ENCODE measurements at places on chromosomes 11 and 22. TPM values are rescaled to one million over a fixed set of nuclear protein-coding genes. Genes with fewer than 3 reads are reported as not detected.
A peak's percentile ranks its signal among the peaks of the same experiment; 100 is the strongest.

DNA sequence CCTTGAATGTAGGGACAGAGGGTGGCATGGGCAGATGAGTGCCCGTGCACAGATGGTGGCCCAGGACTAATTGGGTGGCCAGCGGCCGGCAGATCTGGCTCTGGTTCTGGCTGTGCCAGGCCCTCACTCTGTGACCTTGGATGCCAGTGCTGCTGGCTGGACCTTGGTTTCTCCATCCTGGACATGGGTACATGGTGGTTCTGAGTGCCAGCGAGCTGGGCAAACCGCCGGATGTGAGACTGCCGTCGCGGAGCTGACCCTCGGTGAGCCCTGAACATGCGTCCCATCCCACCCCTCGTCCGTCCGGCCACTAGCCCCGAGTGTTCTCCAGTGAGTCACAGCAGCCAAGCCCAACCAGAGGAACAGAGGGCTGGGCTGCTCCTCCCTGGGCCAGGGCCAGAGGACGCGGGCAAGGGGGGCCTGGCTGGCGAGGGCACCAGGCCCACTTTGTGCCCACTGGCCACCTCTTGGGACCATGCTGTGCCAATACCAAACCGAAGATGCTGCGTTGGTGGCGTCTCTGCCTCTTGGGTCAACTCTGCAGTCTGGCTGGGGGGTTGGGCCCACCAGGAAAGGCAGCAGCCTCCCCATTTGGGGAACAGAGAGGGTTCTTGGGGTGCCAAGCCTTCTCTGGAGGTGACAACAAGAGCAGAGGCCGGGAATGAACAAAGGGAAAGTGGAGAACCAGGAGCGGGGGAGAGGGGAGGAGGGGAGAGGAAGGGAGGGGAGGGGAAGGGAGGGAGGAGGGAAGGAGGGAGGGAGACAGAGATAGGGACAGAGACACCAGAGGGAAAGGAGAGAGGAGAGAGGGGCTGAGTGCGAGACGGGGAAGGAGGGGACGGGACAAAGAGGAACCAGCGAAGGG lies 10.7 kb downstream of the LSP1 start:
- no peaks in the 10 kb centered on the region for H3K27me3 ChIP-seq
- no peak overlapping the region for H3K27ac ChIP-seq
- H3K4me1 ChIP-seq = peaks cover 10% of the 10 kb centered on the region
- no peaks in the 10 kb centered on the region for H3K36me3 ChIP-seq
- DNase-seq = no peak
- no peak overlapping the region for H3K4me3 ChIP-seq

NFAM1 gene
- not detected for polyA plus RNA-seq

JRKL gene
- 5.0 TPM for polyA plus RNA-seq

CTSD gene
- polyA plus RNA-seq = 353 TPM

- H3K27me3 ChIP-seq = no peaks in the 10 kb centered on the region
- H3K4me1 ChIP-seq = no peaks in the 10 kb centered on the region
- no peak overlapping the region for H3K27ac ChIP-seq
- H3K36me3 ChIP-seq = peaks cover 12% of the 10 kb centered on the region
- H3K4me3 ChIP-seq = no peak overlapping the region
Measured at GRCh38 chr22:35437049-35437448, 37.1 kb downstream of the MCM5 start.

DNA sequence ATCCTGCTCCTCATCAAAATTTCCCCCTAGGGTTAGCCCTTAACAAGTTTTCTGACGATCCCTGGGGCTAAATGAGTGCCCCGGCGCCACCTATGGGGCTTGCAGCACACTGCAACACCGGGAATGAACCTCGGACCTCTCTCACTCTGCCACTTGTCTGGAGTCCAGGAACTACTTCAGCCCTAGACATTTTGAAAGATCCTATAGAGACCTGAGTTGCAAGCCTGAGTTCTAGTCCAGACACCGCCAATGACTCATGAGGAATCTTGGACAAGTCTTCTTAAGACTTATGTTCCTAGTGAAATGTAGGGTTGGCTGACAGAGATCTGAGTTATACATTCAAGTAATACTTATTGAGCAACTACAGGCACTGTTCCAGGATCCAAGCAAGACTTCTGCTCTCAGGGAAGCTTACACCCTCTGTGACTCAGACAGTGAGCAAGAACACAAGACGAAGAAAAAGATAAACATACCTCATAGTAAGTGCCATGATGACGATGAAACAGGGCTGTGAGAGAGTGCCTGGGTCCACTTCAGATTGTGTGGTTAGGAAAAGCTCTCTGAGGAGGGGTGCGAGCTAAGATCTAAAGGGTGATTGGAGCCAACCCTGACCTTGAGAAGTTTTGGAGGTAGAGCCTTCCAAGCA lies 10.2 kb upstream of the STK33 start:
- DNase-seq = peak; percentile 100
- no peak overlapping the region for H3K4me3 ChIP-seq
- no peaks in the 10 kb centered on the region for H3K27me3 ChIP-seq
- peaks cover 17% of the 10 kb centered on the region for H3K4me1 ChIP-seq

DNA sequence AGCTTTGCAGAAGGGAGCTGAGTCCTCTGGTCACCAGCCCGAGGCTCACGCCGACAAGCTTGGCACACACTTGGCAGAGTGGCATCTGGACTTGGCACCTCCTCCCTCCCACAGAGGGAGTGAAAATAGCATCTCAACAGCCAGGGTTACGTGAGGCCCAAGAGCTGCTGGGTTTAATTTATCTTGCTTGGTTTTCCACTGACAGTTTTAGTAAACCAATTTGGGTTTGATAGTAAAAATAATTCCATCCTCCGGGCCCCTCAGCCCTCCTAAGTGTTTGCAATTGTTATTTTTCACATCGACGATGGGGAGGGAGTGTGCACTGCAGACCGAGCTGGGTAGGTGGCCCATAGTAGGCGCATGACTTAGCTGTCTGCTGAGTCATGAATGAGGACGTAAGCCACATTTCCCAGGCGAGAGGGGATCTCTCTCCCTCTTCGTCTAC lies 107.6 kb upstream of the ASPHD2 start:
- H3K36me3 ChIP-seq = no peaks in the 10 kb centered on the region
- H3K27ac ChIP-seq = no peak overlapping the region
- no peak overlapping the region for H3K4me3 ChIP-seq
- peaks cover 19% of the 10 kb centered on the region for H3K4me1 ChIP-seq

GRCh38 chr11:95918056-95918455 lies 5.9 kb downstream of the MTMR2 start:
- H3K36me3 ChIP-seq = no peaks in the 10 kb centered on the region
- no peak for DNase-seq
- peaks cover 30% of the 10 kb centered on the region for H3K4me1 ChIP-seq
- H3K27me3 ChIP-seq = no peaks in the 10 kb centered on the region

DNA sequence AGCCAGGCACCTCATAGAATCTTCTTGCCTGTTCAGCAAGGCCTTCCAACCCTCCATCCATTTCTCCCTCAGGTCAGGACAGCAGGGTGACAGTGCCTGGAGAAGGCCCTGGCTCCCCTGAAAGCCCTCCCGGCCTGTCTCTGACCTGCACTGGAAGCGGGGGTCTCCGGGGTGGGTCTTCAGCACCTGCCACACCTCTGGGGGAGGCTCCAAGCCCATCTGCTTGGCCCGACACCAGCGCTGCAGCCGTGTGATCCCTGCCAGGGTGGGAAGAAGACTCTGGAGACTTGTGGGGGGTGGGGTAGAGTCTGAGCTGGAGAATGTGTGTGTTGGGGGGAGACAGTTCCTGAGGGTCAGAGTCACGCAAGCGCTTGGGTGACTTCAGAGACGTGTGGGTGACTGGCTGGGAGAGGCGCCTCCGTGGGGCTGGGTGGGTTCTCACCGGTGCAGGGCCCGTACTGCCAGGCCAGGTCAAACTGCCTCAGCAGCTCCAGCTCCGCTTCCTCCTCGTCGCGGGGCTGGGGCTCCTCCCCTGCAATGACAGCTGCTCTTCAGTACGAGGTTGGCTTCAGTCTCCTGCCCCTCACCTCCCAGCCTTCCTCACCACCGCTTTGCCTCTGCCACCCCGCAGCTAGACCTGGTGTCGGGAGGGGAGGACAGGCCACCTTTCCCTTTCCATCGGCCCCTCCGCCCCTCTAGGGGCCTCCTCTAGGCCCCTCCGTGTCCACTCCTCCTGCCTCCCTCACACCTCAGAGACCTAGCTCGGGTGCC lies 615 bp downstream of the POLD4 start:
- H3K27me3 ChIP-seq = no peaks in the 10 kb centered on the region
- H3K27ac ChIP-seq = peak overlapping the region; percentile 92
- peak overlapping the region; percentile 92 for H3K4me3 ChIP-seq
- peaks cover 52% of the 10 kb centered on the region for H3K4me1 ChIP-seq
- H3K36me3 ChIP-seq = peaks cover 6% of the 10 kb centered on the region
- no peak for DNase-seq

CARD16 gene
- polyA plus RNA-seq = 16.6 TPM

GRCh38 chr11:33575311-33575710 lies 125.3 kb downstream of the C11orf91 start:
- H3K36me3 ChIP-seq = no peaks in the 10 kb centered on the region
- no peaks in the 10 kb centered on the region for H3K27me3 ChIP-seq
- no peak for DNase-seq
- no peaks in the 10 kb centered on the region for H3K4me1 ChIP-seq
- H3K4me3 ChIP-seq = no peak overlapping the region

DNA sequence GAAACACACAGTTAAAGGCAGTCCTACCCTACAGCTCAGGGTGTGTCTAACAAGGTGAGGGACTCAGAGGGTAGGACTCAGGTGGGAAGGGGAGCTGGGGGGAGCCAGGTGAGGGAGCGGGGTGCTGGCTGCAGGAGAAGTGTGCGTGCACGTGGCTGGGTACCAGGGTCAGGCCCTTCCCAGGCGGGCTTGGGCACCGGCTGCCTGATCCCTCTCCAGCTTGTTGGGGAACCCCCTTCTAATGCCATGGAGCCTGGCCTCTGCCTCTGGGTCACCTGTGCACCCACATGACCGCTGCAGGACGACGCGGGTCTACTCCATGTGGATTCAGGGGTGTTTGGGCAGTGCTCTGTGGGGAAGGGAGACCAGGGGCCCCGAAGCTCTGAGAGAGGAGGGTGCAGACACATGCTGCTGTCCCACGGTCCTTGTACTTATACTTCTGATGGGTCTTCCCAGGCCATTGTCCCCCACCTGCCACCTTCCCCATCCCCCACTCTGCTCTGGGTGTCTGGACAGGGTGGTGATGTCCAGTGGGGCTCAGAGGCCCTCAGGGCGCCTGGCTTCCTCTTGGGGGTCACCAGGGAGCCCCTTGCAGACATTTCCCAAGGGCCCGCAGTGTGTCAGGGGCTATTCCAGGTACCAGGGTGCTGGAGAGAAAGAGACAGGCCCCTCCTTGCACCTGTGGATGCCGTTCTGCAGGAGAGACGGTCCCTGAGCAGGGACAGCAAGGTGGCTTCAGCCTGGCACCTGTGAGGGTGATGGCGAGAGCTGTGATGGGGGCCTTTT lies 10.4 kb upstream of the MRGPRD start:
- H3K27ac ChIP-seq = no peak overlapping the region
- H3K36me3 ChIP-seq = no peaks in the 10 kb centered on the region
- H3K4me3 ChIP-seq = no peak overlapping the region

DNA sequence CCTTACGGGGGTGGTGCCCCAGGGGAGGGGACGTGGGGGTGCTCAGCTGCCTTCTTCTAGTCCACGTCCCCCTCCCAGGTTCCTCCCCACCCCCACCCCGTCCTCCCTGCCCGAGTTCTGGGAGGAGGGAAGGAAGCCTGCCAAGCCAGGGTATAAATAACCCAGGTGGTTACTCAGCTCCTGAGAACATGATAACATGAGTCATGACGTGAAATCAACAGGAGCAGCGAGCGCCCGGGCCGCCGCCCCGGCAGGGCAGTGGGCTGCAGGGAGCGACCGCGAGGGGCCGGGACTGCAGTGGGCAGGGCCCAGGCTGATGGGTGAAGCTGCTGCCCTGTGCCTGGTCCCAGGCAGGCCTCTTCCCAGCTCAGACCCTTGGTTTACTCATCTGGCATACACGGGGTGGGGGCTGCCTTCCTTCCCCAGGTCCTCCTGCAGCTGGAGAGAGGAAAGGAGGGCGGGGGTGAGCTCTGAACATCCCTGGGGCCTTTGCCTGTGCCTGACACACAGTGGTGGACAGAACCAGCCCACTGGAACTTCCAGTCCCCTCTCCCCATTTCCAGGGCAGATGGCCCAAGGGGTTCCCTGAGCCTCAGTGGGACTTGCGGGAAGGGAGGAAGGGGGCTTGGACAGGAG lies 8.8 kb upstream of the PDGFB start:
- H3K4me3 ChIP-seq = peak overlapping the region; percentile 32
- H3K27me3 ChIP-seq = peaks cover 14% of the 10 kb centered on the region
- H3K36me3 ChIP-seq = no peaks in the 10 kb centered on the region
- peak overlapping the region; percentile 69 for H3K27ac ChIP-seq

- H3K27me3 ChIP-seq = no peaks in the 10 kb centered on the region
- H3K4me3 ChIP-seq = no peak overlapping the region
- no peaks in the 10 kb centered on the region for H3K4me1 ChIP-seq
- H3K36me3 ChIP-seq = no peaks in the 10 kb centered on the region
- no peak overlapping the region for H3K27ac ChIP-seq
- DNase-seq = no peak
Measured at GRCh38 chr11:88590361-88590760, 252.8 kb upstream of the CTSC start.

- H3K27me3 ChIP-seq = no peaks in the 10 kb centered on the region
- H3K27ac ChIP-seq = no peak overlapping the region
- H3K4me3 ChIP-seq = no peak overlapping the region
- DNase-seq = no peak
Measured at GRCh38 chr11:93936460-93936859, 84.7 kb upstream of the HEPHL1 start.

- no peaks in the 10 kb centered on the region for H3K4me1 ChIP-seq
- no peak for DNase-seq
- no peak overlapping the region for H3K27ac ChIP-seq
- no peak overlapping the region for H3K4me3 ChIP-seq
Measured at GRCh38 chr11:15038963-15039362, 34.4 kb upstream of the CALCB start.

SORL1 gene
- 46.1 TPM for polyA plus RNA-seq

GRCh38 chr11:44944181-44944852 lies 6.4 kb downstream of the TP53I11 start:
- H3K27ac ChIP-seq = no peak overlapping the region
- H3K4me3 ChIP-seq = no peak overlapping the region
- no peak for DNase-seq
